Tibial nerve (tissue), 4 donors: ENCODE measurements at places on chromosomes 12 and 14. TPM values are rescaled to one million over a fixed set of nuclear protein-coding genes. Genes with fewer than 3 reads are reported as not detected.

Gene ATN1
- 136 TPM for total RNA-seq

Gene BEST3
- not detected for total RNA-seq

Gene OR4E1
- not detected for total RNA-seq

Gene MIP
- total RNA-seq, result not detected

Gene VRTN
- not detected for total RNA-seq
